ENCODE measurements at places on chromosomes 5 and 9.

GRCh38 chr5:120614531-120615180 is 150.6 kb downstream of the PRR16 start:
- no peak for DNase-seq

DNA sequence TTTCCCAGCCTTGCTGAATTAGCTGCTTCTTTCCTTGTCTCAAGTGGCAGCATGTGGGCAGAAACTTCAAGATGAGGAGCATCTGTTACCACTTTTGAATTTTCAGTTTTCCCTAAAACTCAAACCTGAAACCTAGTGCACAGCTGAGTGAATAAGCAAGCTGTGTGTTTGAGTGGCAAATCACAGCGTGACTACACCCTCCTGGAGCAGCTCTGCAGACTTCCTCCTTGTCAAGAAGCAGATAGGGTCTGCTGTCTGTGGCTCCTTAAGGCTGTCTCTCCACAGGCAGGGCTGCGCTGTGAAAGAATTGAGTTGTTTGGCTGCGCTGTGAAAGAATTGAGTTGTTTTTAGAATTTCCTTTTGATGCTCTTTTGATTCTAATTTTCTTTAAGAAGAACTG is 179.7 kb upstream of the HAPLN1 start:
- DNase-seq = no peak

DNA sequence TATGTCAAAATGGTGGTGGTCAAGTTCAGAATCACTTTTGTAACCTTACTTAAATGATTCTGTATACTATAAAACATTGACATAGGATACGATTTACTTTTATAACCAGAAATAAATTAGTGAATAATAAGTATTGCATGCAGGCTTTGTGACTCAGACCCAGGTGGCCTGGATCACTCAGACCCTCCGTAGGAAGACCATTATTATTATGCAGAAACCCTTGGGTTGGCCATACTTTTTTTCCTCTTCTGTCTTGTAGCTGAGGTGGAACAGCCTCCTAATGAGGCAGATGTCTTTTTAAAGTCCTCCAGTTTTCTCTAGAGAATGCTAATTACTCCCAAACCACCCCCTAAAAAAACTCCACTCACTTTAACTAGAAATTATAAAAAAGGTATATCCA is 121.9 kb downstream of the LPAR1 start:
- DNase-seq = no peak

DNA sequence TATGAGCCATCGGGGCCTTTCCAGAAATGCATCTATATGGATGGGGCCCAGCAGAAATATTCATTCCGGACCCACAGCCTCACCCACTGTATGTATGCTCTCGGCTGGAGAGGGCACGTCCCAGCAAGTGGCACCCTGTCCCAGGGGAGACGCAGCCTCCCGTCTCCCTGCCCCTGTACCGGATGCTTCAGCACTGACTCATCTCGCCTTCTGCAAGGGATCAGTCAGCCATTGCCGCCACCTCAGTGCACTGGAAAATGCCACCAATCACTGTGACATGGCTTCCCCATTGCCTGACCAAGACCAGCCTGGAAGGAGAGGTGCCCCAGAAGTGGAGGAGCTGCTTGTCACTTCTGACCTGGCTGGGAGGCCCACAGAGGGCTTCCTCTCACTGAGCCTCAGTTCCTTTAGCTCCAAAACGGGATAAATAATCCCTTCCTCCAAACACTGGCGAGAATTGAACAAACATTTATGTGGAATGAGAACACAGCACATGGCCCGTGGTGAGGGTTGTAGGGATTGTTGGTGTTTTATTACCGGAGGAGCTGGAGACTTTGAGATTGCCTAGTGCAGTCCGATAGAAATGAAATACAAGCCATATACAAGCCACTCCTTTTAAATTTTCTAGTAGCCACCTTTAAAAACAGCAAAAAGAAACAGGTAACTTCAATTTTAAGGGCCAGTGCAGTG is 43.9 kb upstream of the ORM1 start:
- DNase-seq = no peak

DNA sequence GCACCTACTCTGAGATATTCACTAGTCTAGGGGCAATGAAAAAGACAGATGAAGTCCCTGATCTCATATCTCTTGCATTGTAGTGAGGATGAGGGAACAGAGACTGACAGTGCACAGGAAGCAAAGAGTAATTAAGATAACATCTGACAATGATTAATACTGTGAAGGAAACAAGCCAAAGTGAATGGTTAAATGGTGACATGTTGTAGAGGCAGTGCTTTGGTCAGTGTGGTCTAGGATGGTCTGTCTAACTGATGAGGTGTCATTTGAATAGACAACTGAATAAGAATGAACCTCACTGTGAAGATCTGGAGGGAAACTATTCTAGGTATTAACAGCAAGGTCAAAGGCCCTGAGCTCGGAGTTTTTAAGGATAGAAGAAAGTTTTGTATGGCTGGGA is 333.3 kb upstream of the GRIA1 start:
- DNase-seq = no peak

GRCh38 chr5:40221796-40222195 is 457.9 kb upstream of the PTGER4 start:
- no peak for DNase-seq

GRCh38 chr9:96108691-96109380 is 193.1 kb downstream of the HSD17B3 start:
- no peak for DNase-seq

DNA sequence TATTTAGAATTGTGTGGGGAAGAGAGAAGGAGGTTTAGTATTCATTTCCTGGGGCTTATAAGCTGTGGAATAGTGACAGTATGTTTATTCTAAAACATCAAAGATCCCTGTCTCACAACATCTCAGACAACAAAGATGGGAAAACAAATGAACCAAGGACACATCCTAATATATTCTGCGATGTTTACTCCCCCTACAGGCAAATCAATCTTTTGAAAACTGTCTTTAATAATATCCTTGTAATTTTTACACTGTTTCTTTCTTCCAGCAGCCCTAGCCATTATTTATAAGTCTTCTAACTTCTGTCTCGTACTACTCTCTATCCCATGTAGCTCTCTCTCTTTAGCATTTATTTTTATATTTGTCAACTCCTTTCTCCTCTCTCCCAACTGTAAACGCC is 33.5 kb upstream of the TMEM252 start:
- DNase-seq = no peak

- DNase-seq = no peak
These were observed 442.6 kb downstream of the MAT2B start for GRCh38 chr5:163947848-163948666.

DNA sequence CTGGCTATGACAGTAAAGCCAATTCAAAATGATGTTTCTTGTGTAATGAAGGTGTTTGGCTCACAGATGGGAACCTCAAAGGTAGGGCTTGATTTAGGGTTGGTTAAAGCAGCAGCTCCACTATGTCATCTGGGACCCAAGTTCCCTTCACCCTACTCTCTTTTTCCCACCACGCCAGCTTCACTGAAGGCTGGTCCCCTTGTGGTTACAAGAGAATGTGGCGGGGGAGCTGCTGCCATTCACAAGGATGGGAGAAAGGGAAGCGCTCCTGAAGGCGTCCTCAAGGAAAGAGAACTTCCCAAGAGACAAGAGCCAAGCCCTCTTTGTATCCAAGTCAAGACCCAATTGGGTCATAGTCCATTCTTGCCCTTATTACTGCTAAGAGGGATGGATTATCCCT is 72.7 kb downstream of the NTRK2 start:
- no peak for DNase-seq

DNA sequence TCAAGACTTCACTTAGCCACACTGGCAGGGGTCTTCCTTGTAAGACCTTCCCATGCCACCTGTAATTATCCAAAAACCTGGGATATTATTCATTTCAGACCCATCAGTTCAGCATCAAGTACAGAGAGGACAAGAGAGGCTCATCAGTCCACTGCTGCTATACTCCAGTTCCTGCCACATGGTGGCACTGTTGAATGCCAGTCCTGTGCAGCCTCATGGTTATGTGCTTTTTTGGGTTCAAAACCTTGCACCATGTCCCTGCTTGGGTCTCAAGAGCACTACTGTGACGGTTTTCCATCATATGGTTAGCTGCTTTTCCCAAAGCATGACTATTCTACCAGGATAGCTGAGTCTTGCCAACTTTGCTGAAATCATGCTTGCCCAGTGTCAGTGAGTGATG is 8.5 kb downstream of the PTGS1 start:
- no peak for DNase-seq

- no peak for DNase-seq
These were observed 177.6 kb upstream of the ST8SIA4 start for GRCh38 chr5:101080462-101081240.

- no peak for DNase-seq
These were observed 46.4 kb upstream of the SLC44A1 start for GRCh38 chr9:105198023-105198422.

DNA sequence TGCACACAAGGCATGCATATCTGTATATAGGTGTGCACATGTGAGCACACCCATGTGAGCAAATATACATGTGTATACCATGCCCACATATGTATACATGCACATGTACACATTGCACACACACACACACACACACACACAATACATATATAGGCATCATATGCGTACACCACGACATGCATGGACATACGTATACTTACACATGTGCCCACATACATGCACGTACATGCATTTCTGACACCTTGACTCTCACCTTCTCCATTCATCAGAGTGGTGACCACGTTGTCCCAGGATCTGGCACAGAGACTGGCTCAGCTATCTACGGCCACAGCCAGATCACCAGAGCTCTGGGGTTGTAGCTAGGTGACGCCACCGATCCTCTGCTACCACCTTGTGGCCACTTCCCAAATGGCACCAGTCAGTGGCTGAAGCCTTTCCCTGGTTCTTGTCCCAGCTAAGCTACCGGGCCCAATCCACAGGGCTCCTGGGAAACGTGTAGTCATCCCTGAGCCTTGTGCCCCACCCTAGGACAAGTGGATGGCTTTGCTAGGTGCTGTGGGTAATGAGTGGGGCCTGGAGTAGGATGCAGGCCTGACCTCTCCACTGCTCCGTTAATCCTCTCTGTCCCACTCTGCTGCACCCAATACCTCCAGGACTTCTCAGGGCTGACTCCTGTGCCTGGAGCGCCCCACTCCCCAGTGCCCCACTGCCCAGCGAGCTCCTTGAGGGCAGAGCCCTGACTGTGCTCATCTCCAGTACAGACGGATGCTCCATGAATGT is 194.4 kb downstream of the RGS3 start:
- DNase-seq = peak; percentile 92

DNA sequence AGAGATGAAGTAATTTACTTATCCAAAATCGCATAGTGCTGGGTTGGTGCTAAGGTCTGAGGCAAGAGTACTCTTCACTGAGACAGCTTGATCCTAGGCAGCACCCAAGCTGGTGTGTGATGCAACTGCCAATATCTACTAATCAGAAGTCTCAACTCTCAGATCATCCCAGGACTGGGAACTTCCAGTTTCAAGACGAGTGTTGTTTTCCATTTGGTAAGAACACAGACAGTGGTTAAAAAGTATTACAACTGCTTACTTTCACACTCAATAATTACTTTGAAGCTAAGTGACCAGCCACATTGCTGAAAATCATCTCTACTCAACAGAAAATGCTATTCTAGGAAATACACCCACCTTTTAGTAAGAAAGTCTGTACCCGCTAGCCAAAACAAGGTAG is 45.3 kb downstream of the FBXW11 start:
- DNase-seq = peak; percentile 40

GRCh38 chr5:125750861-125751186 is 672.4 kb upstream of the GRAMD2B start:
- no peak for DNase-seq

DNA sequence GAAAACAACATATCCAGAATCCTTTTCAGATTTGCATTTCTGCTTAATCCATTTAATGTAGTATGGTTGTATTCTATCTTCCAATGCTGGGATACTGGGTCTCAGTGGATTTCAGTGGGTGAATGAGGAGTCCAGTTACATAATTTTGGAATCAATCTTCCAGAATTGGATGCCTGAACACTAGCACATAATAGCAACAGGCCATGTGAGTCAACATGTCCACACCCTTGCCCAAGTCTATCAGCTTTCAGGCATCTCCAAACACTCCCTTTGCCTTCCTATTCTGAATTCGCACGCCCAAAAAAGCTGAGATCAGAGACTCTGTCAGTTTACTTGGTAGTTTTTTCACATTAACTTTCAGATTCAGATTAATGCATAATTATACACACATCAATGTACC is 202.6 kb downstream of the TSSK1B start:
- DNase-seq = no peak

DNA sequence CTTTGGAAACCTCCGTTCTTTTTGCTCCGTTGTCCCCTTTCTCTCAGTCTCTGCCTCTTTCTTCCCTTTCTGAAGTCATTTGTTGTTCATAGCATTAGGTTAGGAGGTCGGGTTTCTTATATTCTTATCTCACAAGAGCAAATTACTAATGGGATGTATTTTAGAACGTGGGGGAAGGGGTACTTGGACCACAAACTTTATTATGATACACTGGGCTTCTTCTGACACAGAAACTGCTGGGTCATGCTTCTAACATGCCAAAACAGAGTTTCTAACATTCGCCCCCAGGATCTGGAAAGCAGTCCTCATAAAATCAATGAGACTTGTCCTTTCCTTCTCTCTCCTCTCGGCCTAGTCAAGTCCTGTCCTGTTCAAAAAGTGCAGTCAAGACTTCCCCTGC is 334.4 kb downstream of the GADD45G start:
- DNase-seq = no peak

DNA sequence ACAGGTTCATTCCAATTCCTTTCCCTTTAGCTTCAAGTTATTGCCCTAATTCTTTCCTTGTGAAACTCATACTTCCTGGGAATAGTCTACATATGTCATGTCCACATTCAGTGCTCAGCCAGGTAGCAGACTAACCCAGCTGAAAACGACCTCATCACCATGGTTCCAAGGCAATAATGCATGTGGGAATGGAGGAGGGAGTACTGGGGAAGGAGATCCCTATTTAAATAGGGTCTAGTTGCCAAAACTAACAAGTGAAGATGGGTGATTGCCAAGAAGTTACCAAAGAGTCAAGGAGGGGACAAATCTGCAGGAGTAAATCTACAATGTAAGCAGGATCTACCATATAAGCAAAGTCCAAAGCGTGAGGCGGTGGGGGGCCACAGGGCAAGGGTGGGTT is 47.3 kb upstream of the MCTP1 start:
- no peak for DNase-seq

GRCh38 chr5:14821100-14821845 is 50.3 kb downstream of the ANKH start:
- no peak for DNase-seq

DNA sequence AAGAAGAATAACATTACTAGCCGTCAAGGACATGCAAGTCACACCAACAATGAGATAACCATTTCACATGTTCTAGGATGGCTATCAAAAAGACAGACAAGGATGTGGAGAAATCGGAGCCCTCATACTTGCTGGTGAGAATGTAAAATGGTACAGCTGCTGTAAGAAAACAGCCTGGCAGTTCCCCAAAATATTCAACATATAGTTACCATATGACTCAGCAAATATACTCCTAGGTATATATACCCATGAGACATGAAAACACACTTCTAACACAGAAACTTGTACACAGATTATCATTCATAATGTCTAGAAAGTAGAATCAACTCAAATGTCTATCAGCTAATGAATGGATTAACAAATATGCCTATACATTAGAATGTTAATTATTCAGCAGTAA is 105.4 kb upstream of the PCAT7 start:
- no peak for DNase-seq

Data from adrenal gland (tissue), 19 donors.